NCI-H2081 (cell line): ENCODE measurements at places on chromosomes 7 and 10.

DNA sequence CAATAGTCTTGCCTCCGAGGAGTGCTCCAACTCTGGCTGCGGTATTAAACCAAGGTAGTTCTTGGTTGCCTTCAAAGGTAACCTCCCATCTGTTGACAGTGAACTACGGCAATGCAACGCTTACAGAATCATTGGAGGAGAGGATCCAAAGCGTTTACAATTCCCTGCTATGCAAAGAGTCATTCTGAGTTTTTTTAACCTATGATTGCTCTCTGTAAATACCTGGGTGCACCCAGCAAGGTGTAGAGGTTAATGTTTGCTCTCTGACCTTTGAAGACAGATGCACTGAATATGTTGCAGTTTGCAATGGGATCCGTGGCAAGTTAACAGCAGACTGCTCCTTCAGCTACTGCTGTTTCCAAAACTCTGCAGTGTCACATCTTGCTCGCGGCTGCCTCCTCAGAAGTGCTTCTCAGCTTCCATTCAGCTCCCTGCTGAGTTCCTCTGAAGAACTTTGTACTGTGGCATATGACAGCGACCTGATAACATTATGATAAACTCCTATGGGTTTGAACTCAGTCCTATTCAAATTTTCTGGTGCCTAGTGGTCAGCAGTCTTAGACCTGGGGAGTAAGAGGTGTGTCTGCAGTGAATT, 29.0 kb downstream of the KIAA1217 start:
- DNase-seq, result no peak

DNA sequence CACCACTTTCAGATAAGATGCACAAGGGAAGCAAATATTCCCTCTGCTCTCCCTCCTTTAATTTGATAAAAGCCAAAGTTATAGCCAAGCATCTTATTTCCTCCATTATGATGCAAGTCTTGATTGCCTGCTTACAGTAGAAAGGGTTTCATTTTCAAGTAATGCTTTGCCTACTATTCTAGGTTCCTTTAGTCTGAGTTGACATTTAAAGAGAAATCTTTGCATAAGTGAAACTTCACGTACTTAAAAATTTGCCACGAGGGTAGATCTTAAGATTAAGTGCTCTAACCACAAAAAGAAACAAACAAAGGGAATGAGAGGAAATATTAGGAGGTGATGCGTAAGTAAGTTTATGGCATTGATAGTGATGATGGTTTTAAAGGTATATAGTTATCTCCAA, 78.1 kb upstream of the VWDE start:
- DNase-seq, result no peak

- DNase-seq, result no peak
These were observed 65.2 kb downstream of the FAM185A start for GRCh38 chr7:102814025-102814471.

- no peak for DNase-seq
These were observed 115.0 kb downstream of the PTPRN2 start for GRCh38 chr7:158472596-158472995.

- no peak for DNase-seq
These were observed 25.6 kb downstream of the GPER1 start for GRCh38 chr7:1113548-1113885.

GRCh38 chr7:25696571-25696970, 455.4 kb upstream of the NFE2L3 start:
- DNase-seq, result no peak

DNA sequence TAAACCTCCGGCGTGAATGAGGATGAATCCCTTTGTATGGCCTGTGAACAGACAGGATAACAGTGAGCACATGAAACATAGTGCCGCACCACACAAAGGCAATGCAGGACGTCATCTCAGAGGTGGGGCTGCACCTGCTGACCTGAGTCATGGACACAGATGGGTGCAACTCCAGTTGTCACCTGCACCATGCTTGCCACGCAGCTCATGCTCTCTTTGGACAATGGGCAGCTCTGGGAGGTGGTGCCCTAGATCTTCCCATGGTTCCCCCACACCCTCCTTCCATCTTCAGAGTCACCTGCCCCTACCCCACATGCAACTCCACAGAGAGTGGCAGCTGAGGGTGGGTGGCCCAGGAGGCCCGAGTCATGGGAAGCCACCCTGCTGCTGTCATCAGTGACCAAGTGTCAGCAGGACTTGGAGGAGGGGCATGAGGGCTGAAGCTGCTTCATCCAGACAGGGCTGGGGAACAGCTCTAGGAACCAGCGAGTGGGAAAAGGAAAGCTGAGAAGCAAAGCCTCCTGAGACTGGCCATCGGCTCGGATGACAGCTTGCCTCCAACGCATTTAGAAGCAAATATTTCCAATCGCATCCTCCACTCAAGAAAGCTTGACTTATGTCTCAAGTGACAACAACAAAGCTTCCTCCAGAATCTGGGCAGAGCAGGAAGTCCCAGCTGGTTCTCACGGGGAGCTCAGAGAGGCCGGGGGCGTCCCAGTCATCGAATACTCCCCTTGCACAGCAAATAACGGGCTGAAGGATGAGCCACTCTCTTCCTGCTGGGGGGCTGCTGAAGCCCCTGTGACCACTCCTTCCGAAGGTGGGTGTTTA, 27.1 kb downstream of the VIPR2 start:
- DNase-seq, result no peak

DNA sequence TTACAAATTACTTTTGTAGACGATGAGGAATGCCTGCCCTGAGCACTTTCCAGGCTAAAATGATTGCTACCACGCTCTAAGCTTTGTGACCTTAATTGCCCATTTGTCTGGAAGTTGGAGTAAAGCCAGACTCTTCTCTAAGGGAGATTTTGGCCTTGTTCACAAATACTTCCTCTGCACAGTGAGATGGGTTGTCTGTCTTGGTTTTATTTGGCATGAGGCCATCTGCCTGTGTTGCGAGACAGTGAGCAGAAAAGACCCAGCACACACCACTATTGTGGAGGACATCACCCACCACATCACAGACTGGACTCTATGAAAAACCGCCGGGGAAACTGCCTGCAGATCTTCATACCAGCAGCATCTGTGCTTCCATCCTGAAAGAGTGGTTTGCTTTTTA, 138.4 kb downstream of the BICC1 start:
- peak; percentile 56 for DNase-seq

- DNase-seq, result no peak
These were observed 2.7 kb upstream of the PRXL2A start for GRCh38 chr10:80405626-80406025.

DNA sequence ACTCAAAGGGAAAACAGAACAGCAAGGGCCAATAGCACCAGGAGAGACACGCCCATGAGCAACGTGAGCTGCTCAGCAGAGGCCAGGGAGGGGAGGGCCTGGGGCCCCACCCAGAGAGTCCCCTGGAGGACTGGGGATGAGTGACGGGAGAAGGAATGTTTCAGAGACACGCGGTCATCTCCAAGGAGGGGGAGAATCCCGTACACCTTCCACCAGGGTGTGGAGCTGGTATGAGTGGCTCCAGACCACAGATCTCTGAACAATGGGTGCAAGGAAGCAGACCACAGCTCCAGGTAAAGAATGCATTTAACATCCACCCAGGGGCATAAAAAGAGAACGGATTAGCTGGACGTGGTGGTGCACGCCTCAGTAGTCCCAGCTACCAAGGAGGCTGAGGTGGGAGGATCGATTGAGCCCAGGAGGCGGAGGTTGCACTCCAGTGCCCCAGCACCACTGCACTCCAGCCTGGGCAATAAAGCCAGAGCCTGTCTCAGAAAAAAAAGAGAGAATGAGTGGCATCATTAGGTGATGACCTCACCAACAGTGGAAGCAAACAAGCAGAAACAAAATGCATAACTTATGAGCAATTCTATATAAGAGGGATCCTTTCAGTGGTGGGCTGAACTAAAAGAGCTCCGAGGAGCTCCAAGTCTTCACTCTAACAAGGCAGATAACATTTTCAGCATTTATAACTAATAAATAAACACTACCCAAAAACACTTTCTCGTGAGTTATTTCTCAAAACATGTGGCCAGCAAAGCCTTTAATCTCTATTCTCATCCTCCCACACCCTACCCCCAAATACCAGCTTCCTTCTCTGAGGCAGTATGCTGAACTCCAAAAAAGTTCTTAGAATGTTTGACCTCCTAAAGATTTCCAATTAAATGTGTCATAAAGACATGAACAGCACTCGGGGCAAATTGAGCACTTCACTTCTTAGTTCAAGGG, 12.5 kb downstream of the PSAP start:
- DNase-seq, result no peak

GRCh38 chr10:14056610-14057332, 274.0 kb downstream of the FRMD4A start:
- no peak for DNase-seq

- no peak for DNase-seq
These were observed 9.4 kb downstream of the NOC3L start for GRCh38 chr10:94353336-94353735.
